ENCODE measurements at places on chromosomes 6 and 20. TPM values are rescaled to one million over a fixed set of nuclear protein-coding genes. Genes with fewer than 3 reads are reported as not detected.
A peak's percentile ranks its signal among the peaks of the same experiment; 100 is the strongest.

The TRIM10 gene
- total RNA-seq, result 0.37 TPM

- no peaks in the 10 kb centered on the region for H3K36me3 ChIP-seq
- DNase-seq, result no peak
- H3K27me3 ChIP-seq, result no peaks in the 10 kb centered on the region
- no peak overlapping the region for H3K27ac ChIP-seq
- H3K4me1 ChIP-seq, result no peaks in the 10 kb centered on the region
Measured at GRCh38 chr6:145260484-145261175, 474.7 kb downstream of the EPM2A start.

GRCh38 chr6:116564921-116565872 lies 6.1 kb upstream of the RWDD1 start:
- H3K4me1 ChIP-seq, result peaks cover 21% of the 10 kb centered on the region
- peak overlapping the region; percentile 37 for H3K4me3 ChIP-seq
- no peaks in the 10 kb centered on the region for H3K36me3 ChIP-seq
- no peak overlapping the region for H3K27ac ChIP-seq
- H3K27me3 ChIP-seq, result no peaks in the 10 kb centered on the region

The DDAH2 gene
- 33.3 TPM for total RNA-seq

The FAM83B gene
- total RNA-seq, result 9.3 TPM

DNA sequence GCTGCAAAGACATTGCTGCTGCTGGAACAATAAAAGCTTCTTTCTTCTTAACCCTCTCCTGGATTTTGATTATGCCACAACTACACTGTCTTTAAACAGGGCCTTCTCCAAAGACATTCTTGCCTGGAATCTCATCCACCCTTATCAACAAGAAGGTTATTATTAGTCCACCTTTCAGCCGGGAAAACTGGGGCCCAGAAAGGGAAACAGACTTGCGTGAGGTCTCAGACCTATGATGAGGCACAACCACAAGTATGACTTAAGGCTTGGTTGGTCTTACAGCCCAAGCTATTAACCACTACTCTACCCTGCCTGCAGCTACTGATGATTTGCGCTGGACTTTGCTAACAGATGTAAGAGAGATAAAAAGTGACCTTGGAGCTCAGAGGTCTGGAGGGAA lies 62.8 kb upstream of the CTNNBL1 start:
- no peak overlapping the region for H3K4me3 ChIP-seq
- H3K36me3 ChIP-seq, result no peaks in the 10 kb centered on the region
- H3K4me1 ChIP-seq, result no peaks in the 10 kb centered on the region
- no peak for DNase-seq
- no peak overlapping the region for H3K27ac ChIP-seq

DNA sequence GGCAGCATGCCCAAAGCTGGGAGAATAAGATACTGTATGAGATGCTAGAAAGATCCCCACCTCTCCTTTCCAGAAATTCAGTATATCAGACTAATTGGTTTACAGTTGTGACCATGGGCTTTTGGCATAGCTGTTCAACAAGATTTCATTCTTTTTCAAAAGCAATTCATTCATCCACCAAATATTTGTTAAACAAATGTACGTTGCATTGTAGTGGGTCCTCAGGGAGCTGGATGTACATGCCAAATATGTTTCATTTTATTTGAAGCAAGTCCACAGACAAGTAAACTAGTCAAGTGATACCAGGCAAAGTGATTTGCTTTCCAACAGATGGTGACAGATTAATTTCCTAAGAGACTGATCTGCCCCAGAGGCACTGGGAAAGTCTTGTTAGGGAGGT lies 85.8 kb upstream of the ESR1 start:
- H3K27me3 ChIP-seq, result no peaks in the 10 kb centered on the region
- H3K4me3 ChIP-seq, result no peak overlapping the region
- no peaks in the 10 kb centered on the region for H3K4me1 ChIP-seq
- no peaks in the 10 kb centered on the region for H3K36me3 ChIP-seq
- DNase-seq, result no peak

The HDGFL1 gene
- total RNA-seq, result not detected

DNA sequence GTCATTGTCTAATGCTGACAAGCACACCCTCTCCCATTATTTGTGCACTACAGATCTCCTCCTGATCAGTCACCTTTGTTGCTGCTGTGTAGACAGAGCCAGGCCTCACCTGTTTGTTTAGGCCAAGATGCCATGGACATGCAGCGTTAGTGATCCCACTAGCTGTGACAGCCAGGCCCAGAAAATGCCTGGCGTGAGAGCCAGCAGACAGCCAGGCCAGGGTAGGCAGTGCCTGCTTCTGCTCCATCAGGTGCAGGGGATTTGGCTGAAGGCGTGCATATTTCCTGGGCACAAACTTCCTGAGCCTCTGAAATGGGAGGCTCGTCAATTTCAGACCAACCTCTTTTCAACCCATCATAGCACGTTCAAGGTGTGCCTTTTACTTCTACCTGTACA lies 27.3 kb downstream of the MANBAL start:
- H3K36me3 ChIP-seq, result peaks cover 27% of the 10 kb centered on the region
- no peak for DNase-seq

DNA sequence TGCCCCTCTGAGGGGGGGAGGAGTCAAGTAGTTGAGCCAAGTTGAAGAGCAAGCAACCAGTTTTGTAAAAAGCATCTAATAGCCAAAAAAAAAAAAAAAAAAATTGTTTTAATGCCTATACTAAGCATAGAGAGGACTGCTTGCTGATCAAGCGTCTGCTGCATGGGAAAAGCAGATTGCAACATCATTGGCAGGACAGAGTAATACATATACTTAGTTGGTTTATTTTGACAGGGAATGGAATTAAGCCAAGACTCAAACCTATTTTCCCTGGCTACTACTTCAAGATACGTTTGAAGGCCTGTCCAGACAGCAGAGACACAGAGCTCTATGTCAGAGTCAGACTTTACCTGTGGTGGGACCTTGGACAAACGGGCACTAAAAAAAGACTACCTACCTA lies 120.5 kb downstream of the RTN4IP1 start:
- peaks cover 6% of the 10 kb centered on the region for H3K27me3 ChIP-seq
- no peak overlapping the region for H3K4me3 ChIP-seq
- no peak for DNase-seq

GRCh38 chr6:159646116-159646515 lies 46.9 kb downstream of the SOD2 start:
- no peak for DNase-seq

DNA sequence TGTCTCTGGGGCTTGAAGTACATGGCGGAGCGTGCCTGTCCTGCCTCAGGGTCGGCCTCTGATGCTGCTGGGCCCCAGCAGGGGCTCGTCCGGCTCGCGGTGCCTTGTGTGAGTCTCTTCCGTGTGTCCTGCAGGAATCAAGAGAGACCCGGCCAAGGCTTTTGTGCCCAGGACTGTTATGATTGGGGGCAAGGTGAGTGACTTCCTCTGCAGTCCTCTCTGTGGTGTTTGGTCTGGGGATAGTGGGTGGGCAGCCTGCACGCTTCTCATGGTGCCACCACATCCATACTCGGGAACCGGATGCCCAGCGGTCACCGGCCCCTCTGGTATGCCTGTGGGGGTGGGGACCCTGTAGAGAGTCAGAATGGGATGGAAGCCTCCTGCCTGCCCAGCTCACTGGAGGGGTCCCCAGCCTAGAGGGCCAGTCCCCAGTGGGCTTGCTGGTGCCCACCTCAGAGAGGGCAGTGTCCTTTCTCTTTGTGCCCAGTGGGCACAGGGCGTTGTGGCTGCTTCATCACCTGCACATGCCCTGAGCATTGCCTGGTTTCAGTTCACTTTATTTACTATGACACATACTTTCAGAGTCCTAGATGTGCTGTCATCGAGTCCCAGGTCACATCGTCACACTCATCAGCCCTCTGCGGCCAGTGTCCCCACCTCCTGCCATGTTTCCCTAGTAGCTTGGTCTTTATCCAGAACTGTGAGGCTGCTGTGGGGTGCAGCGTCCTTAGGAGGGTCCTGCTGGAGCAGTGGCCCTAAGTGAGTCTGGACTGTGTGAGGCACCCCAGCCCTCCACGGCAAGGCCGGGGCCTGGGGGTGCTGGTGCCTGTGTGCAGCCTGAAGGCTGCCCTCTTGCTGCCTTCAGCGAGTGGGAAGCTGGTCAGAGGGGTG lies 40.7 kb downstream of the PYGB start:
- no peaks in the 10 kb centered on the region for H3K4me1 ChIP-seq
- peaks cover 92% of the 10 kb centered on the region for H3K36me3 ChIP-seq
- H3K27me3 ChIP-seq, result no peaks in the 10 kb centered on the region
- H3K4me3 ChIP-seq, result no peak overlapping the region
- no peak for DNase-seq
- no peak overlapping the region for H3K27ac ChIP-seq

DNA sequence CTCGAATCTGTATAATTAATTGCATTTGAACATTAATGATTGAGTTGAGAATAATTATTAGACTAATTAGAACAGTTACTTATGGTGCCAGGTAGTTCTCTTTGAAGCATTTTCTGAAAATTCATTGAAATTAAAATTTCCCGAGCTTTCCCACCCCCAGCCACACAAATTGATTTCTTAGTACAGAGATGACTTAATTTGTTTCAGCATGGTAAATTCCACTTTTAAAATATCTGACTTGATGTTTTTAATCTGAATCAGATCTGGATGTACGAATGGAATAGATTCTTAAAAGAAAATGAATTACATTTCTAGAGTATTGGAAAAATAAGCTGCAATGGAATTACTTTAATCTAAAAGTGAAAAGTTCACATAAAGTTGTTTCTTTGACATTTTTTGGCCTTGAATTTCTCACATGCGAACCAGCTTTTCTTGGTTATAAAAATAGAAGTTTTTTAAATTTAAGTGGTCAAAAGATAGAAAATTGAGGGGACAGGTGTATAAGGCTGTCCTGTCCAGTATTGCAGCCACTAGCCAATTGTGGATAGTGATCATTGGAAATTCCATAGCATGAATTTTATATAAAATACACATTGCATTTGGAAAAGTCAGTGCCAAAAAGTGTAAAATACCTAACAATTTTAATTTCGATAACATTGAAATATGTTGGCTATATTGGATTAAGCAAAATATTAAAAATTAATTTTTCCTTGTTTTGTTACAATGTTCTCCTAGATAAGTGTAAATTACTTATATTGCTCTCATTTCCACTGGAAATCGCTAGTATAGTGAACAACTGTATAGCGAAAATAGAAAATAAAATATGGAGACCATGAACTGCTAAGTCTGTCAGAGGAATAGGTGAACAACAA lies 102.9 kb downstream of the OR2B2 start:
- H3K4me1 ChIP-seq, result peaks cover 47% of the 10 kb centered on the region
- H3K27me3 ChIP-seq, result peaks cover 15% of the 10 kb centered on the region
- DNase-seq, result no peak
- peak overlapping the region; percentile 94 for H3K27ac ChIP-seq
- H3K4me3 ChIP-seq, result peak overlapping the region; percentile 48

The NRSN2 gene
- total RNA-seq, result 21.7 TPM

- no peaks in the 10 kb centered on the region for H3K36me3 ChIP-seq
- no peak overlapping the region for H3K4me3 ChIP-seq
- no peaks in the 10 kb centered on the region for H3K4me1 ChIP-seq
- no peak overlapping the region for H3K27ac ChIP-seq
- H3K27me3 ChIP-seq, result no peaks in the 10 kb centered on the region
- DNase-seq, result no peak
Measured at GRCh38 chr6:41874741-41875140, 20.4 kb downstream of the USP49 start.

GRCh38 chr6:112087916-112088315 lies 525 bp downstream of the FAM229B start:
- no peak for DNase-seq
- no peaks in the 10 kb centered on the region for H3K27me3 ChIP-seq
- peak overlapping the region; percentile 86 for H3K27ac ChIP-seq
- H3K4me3 ChIP-seq, result peak overlapping the region; percentile 85

GRCh38 chr6:93176070-93176469 lies 243.3 kb downstream of the EPHA7 start:
- H3K4me3 ChIP-seq, result no peak overlapping the region
- H3K27ac ChIP-seq, result no peak overlapping the region
- H3K36me3 ChIP-seq, result no peaks in the 10 kb centered on the region
- H3K4me1 ChIP-seq, result no peaks in the 10 kb centered on the region

GRCh38 chr20:46572153-46572552 lies 21.7 kb upstream of the OCSTAMP start:
- peaks cover 8% of the 10 kb centered on the region for H3K4me1 ChIP-seq
- DNase-seq, result peak; percentile 77
- H3K27ac ChIP-seq, result no peak overlapping the region
- H3K4me3 ChIP-seq, result no peak overlapping the region

The HLA-DQB1 gene
- 2.0 TPM for total RNA-seq

GRCh38 chr20:11766961-11767360 lies 150.7 kb upstream of the BTBD3 start:
- peak; percentile 15 for DNase-seq
- H3K27me3 ChIP-seq, result no peaks in the 10 kb centered on the region
- H3K27ac ChIP-seq, result no peak overlapping the region

DNA sequence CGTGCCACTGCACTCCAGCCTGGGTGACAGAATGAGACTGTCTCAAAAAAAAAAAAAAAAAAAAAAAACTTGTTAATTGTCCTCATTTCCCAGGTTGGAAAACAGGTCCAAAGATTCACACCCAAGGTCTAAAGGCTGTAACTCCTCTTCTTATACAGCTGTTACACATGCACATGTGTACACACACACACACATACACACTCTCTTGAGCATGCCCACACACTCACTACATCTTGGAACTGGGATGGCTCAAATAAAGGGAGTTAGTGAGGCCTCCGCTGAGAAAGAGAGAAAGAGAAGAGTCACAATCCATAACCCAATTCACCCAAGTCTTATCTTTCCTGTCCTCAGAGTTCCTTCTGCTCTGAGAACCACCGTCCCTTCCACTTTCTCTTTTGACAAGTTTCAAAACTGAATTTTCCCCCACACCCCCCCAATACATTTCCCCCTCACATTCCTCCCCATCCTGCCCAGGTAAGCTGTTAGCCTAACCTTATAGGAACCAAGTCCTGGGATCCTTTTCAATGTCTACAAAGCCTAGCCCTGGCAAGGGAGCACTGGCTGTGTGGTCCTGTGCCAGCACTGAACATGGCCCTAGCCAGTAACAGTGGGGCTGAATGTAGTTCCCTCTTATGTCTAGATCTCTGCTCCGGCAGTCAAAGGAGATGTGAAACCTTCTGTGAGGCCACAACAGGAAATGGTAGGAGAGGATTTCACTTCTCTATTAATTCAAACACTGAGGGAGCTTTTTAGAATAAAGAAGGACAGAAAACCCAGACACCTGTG lies 3.2 kb upstream of the HLA-DMB start:
- H3K27ac ChIP-seq, result peak overlapping the region; percentile 27
- no peaks in the 10 kb centered on the region for H3K4me1 ChIP-seq
- H3K36me3 ChIP-seq, result no peaks in the 10 kb centered on the region
- H3K27me3 ChIP-seq, result no peaks in the 10 kb centered on the region
- H3K4me3 ChIP-seq, result no peak overlapping the region

- H3K36me3 ChIP-seq, result no peaks in the 10 kb centered on the region
- peaks cover 5% of the 10 kb centered on the region for H3K27me3 ChIP-seq
- no peak overlapping the region for H3K27ac ChIP-seq
- no peak for DNase-seq
Measured at GRCh38 chr20:64180673-64181072, 16.4 kb downstream of the MYT1 start.

- H3K27me3 ChIP-seq, result no peaks in the 10 kb centered on the region
- no peaks in the 10 kb centered on the region for H3K36me3 ChIP-seq
- peak; percentile 33 for DNase-seq
- H3K27ac ChIP-seq, result no peak overlapping the region
Measured at GRCh38 chr6:79416931-79417330, 120.3 kb downstream of the LCA5 start.

GRCh38 chr6:11083491-11083890 lies 10.1 kb upstream of the SMIM13 start:
- H3K36me3 ChIP-seq, result no peaks in the 10 kb centered on the region
- H3K27me3 ChIP-seq, result no peaks in the 10 kb centered on the region
- H3K4me3 ChIP-seq, result no peak overlapping the region
- DNase-seq, result no peak
- no peaks in the 10 kb centered on the region for H3K4me1 ChIP-seq

GRCh38 chr6:63440594-63440993 lies 120.8 kb upstream of the LGSN start:
- DNase-seq, result no peak
- no peaks in the 10 kb centered on the region for H3K4me1 ChIP-seq
- H3K27ac ChIP-seq, result no peak overlapping the region
- H3K27me3 ChIP-seq, result no peaks in the 10 kb centered on the region
- H3K36me3 ChIP-seq, result no peaks in the 10 kb centered on the region

The ASF1A gene
- 9.9 TPM for total RNA-seq
